ENCODE measurements at places on chromosomes 1 and 21.
A peak's percentile ranks its signal among the peaks of the same experiment; 100 is the strongest.

GRCh38 chr1:160864173-160864572, 1.5 kb upstream of the CD244 start:
- DNase-seq = no peak

DNA sequence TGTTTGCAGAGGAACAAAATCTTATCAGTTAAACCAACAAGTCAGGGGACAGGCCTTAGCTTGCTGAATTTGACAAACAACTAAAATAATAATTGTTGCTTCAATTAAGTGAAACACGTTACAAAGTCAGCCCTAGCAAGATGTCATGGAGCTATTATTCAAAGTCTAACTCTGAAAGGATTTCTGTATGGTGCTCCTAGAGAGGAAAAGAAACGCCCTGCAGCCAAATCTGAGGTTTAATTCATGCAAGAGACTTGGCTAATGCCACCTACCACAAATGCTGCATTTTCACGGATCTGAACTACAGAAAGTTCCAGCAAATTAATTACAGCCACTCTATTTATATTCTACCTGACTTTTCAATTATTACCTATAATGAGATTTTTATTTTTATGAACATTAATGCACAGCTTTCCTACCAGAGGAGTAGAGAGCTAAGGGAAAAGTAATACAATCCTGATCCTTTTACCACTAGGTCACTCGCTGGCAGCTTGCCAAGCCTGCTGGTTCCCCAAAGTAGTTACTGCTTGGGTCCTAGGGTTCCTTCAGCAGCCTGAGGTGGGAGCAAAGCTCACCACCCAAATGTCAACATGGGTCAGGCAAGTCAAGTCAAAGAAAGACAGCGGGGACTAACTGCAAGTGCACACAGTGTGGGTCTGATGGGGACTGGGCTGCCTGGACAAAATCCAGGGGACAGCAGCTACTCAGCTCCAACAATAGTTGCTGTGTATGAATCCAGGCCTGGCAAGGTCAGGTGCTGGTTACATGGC, 8.5 kb downstream of the COLGALT2 start:
- DNase-seq = no peak

DNA sequence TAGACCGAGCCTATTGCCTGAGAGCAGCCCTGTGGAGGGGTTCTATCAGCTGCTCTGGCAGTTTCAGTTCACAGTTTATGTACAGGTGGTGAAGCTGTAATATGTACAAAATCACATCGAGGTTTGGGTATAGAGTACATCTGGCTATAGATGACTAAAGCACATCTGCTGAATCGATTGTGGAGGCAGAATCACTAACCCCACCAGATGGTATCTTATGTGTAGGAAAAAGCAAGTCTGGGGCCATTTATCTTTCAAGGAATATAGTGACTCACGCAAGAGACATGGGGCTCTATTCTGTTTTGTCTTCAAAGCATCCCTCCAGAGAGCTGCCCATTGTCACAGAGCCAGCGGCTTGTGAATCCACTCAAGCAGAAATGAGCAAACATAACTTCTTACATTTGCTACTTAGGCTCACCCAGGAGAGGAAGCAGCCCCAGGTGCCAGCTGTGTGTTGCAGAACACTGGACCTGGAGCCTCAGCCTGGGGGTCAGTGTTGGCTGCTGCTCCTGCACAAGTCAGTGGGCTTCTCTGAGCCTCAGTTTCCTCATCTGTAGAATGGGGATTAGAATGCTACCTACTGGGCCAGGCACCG, 21.3 kb downstream of the MIIP start:
- peak; percentile 80 for DNase-seq

DNA sequence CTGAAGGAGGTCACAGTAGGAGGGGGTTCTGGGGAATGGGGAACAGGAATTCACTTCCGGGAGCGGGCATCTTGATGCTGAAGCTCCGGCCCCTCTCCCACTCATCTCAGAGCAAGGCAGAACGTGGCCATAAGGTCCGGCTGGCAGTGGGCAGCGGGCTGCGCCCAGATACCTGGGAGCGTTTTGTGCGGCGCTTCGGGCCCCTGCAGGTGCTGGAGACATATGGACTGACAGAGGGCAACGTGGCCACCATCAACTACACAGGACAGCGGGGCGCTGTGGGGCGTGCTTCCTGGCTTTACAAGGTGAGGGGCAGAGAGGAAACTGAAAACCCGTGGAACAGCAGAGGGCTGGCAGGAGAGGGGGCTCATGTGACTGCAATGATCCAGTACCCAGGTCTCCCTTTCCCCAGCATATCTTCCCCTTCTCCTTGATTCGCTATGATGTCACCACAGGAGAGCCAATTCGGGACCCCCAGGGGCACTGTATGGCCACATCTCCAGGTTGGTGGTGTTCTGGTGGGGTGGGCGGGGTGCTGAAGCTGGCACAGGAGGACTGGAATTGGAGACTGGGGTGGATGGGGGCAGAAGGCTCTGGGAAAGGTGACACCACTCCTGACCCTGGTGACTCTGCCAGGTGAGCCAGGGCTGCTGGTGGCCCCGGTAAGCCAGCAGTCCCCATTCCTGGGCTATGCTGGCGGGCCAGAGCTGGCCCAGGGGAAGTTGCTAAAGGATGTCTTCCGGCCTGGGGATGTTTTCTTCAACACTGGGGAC, 3.0 kb downstream of the SLC27A3 start:
- no peak for DNase-seq

DNA sequence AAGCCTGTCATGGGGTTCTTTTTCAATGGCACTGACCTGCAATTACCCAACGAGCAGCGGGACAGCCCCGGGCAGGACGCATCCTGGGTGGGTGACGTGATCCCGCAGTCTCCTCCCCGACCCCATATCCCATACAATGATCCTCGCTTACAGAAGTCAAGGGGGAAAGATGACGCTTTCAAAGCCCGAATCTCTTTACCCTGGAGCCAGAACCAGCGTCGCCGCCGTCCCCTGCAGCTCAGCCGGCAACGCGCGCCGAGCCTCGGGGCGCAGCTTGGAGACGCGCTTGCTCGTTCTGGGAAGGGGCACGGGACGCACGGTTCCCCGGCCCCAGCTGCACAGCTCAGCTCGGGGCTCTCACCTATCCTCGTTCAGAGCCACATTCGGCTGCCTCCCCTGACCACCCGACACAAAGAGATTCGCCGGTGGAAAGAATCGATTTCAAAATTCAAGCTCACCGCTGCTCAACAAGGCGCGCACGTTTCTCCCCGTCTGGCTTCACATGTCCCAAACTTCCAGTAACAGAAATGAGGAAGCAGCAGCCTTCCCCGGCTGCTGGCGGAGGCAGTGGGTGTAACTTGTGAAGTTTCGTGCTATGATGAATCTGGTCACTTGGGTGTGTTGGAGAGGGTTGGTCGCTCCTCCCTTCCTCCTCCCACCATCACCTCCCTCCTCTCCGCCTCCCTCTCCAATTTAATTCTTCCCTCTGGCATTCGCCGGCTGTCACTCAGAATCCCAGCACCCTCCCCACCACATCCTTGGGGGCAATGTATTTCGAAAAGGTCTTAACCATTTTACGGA, at the start of gene TIAM1:
Gene TIAM1 (minus strand): TSS at position 582 of the 801 bp plus-strand sequence. CDS start 77,289 bp downstream, outside the sequence.
- peak; percentile 68 for DNase-seq

- peak; percentile 68 for DNase-seq
Measured at GRCh38 chr1:204623365-204623893, 62.1 kb downstream of the LRRN2 start.

DNA sequence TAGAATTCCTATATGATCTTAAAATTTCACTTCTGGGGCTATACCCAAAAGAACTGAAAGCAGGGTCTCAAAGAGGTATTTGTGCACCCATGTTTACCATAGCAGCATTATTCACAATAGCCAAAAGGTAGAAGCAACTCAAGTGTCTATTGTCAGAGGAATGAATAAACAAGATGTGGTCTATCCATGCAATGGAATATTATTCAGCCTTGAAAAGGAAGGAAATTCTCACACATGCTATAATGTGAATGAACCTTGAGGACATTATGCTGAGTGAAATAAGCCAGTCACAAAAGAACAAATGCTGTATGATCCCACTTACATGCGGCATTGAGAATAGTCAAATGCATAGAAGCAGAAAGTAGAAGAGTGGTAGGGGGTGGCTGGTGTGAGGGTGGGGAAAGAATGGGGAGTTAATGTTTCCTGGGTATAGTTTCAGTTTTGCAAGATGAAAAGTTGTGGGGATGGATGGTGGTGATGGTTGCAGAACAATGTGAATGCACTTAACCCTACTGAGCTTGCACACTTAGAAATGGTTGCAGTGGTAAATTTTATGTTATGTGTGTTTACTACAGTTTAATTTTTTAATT, 122.4 kb downstream of the TOMM20 start:
- no peak for DNase-seq

DNA sequence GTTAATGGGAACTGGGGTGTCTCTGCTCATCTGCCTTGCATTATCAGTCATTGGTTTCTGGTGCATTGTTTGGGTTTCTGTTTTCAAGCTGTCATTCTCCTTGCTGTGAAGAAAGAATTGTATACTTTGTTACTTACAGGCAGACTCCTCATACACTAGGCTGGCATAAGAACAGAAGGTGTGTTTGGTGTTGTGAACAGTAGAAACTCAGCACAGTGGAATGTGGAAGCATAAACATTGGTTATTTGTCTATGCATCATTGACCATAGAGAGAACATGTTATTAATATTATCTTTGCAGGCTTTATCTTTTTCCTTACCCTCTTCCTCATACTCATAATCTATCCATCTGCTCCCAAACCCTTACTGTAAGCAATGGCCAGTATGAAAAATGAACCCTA, 18.2 kb downstream of the C1orf87 start:
- peak; percentile 10 for DNase-seq

GRCh38 chr1:245599371-245600174, 444.8 kb downstream of the KIF26B start:
- DNase-seq = peak; percentile 92

DNA sequence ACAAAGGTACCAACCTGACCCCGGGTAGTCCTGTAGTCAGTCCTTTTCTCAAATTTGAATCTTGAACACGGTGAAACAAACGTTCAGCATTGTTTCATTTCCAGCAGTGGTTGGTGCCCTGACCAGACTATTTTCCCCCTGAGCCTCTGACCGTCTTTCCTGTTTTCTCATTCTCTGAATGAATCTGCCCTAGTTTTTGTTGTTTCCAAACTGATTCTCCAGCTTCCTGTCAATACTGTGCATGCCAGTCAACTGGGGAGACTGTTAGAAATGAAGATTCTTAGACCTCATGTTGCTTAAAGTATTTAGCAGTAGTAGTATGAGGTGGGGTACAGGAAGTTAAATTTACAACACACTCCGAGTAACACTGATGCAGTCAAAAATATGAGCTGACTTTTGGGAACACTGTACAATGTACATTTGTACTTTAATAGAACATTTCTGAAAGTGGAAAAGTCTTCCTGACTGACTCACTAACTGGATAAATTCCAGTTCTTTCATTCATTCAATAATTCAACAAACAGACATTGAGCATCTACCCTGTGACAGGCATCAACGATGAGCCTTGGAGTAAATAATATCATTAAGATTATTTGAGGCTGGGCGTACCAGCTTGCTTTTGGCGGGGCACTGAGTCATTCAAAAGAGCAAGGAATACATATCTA, 26.0 kb upstream of the ZRANB2 start:
- no peak for DNase-seq

GRCh38 chr1:244835276-244836134, at the start of gene COX20:
COX20 (plus strand) TSS chr1:244835658; CDS start chr1:244835715, 57 bp downstream.
- DNase-seq = peak; percentile 92

DNA sequence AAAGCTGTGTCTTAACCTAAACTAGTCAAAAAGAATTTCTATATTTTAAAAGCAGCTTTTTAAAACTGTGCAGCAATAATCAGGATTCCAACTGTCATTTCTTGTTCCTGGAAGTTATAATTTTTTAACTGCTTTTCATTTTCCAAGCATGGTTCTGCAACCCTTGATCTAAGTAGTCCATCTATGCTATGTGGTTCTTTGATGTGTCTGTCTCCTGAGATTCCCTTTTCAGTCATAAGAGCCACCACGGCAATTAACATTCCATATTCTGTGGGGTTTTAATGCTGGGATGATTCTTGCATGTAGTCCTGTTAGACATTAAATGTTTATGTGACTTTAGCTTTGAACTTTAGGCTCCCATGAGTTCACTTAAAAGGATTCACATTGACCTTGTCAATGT, 220.4 kb downstream of the TPR start:
- DNase-seq = peak; percentile 8

GRCh38 chr1:54118704-54119103, 34.1 kb downstream of the CDCP2 start:
- DNase-seq = peak; percentile 91

DNA sequence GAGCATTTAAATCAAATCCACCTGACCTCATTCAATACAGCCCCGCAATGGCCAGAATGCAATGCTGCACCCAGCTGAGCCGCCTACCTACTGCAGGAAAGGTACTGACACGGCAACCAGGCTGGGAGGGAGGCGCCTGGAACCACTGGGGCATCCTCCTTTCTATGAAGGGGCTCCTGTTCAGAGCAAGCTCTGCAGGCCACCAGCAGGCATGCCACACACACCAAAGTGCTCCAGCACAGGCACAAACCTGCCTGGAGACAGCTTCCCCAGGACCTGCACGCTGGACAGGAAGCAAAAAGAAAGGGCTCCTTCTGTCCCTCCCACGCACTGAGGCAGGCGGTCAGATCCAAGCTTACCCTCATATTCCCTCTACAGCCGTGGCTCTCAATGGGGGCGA, 21.2 kb downstream of the CTNNBIP1 start:
- DNase-seq = no peak

GRCh38 chr1:41835485-41835884, 83.2 kb downstream of the HIVEP3 start:
- peak; percentile 43 for DNase-seq

DNA sequence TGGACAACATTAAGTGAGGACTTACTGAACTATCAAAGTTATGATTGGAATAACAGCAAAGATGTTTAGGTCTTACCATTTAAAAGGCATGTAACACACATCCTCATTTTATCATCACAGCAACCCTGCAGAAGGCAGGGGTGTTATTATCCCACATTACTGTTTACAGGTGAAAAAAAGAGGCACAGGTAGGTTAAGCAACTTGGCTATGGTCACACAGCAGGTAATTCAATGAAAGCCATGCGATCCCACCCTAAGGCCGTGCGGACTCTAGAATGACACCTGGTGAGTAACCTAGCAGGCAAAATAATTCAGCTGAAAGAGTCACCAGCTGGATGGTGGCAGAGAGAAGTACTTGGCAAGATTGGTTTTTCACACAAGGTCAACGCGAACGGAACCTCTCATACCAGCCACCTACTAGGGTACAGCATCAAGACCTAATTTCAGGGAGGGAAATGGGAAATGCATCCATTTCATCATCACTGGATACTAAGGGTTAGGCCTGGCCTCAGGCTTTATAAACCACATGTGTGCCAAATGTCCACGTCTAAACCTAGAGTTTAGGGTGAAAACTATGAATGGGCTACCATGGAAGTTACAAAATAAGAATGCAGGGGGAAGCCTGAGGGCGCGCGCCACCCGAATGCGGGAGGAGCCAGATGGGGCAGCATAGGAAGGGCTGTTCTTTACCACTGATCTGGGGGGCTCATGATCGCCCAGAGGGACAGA, 85.3 kb downstream of the SLC66A1 start:
- DNase-seq = peak; percentile 49

- peak; percentile 26 for DNase-seq
Measured at GRCh38 chr1:86825319-86825718, 88.6 kb downstream of the SELENOF start.

GRCh38 chr1:215595231-215595630, 28.1 kb downstream of the KCTD3 start:
- DNase-seq = peak; percentile 23

- no peak for DNase-seq
Measured at GRCh38 chr21:46000731-46001641, 19.4 kb downstream of the COL6A1 start.
